GM23338 (cell line): ENCODE measurements at places on chromosomes 5 and 9. TPM values are rescaled to one million over a fixed set of nuclear protein-coding genes. Genes with fewer than 3 reads are reported as not detected.
A peak's percentile ranks its signal among the peaks of the same experiment; 100 is the strongest.

The FBXL7 gene
- 4.5 and 5.0 TPM in 2 replicates for polyA plus RNA-seq

The NIM1K gene
- not detected in 2 replicates for polyA plus RNA-seq

The CEP120 gene
- 2.9 and 4.9 TPM in 2 replicates for polyA plus RNA-seq

The PCDHGC4 gene
- polyA plus RNA-seq, result 0.31 TPM in 1 of 2 replicates, not detected in the other

GRCh38 chr9:114898741-114899140 lies 31.6 kb downstream of the TNFSF8 start:
- no peak for DNase-seq

DNA sequence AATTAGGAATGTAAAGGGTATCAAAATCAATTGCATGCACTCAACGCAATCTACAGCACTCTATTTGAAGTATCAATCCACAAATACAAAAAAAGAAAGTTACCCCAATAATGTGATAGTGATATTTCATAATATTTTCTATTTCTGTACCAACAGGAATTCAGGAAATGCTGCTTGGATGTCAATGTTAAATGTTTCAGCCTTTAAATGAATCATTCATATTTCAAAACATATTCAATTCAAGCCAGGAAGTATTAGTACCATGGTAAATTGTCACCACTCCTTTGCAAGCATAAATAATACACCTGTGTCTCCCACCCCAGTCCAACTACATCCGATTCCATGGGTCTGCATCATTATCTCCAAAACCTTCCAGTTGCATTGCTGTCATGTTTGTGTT lies 1185.5 kb upstream of the CDH18 start:
- DNase-seq, result no peak

DNA sequence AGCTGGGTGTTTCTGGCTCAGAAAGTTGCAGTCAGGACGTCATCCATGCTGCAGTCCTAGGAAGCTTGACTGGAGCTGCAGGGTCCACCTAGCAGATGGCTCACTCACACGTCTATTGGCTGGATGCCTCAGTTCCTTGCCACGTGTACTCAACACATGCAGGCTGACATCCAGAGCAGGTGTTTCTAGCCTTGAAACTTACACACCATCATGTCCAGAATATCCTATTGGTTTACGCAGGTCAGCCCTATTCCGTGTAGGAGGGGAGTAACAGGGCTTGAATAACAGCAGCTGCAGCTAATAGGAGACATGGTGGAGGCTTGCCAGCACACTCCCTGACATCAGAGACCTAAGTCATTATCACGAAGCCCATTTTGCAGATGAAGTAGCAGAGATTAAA lies 473.5 kb downstream of the ACTL7B start:
- DNase-seq, result no peak

- peak; percentile 64 for DNase-seq
Measured at GRCh38 chr5:136192526-136193321, at the start of gene SMIM32. Gene SMIM32, minus strand, starts transcription at chr5:136193162. Its CDS starts 638 bp downstream, at chr5:136192524.

DNA sequence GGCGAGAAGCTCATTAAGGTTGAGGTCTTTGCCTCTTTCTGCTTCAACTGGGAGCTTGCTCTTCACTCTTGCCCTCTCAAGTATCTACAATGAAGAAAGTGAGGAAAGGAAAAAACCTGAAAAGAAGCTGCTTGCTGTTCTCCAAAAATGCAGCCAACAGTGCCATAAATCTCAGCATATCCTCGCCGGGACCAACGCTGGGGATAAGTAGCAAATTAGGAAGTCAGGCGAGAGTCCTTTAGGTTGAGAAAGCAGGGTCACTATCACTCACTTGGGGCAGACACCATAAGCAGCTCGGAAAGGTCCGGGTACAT lies 399 bp downstream of the NUP155 start:
- no peak for DNase-seq

- no peak for DNase-seq
Measured at GRCh38 chr5:118233606-118234005, 754.7 kb downstream of the DTWD2 start.

GRCh38 chr5:83645936-83646335 lies 74.7 kb downstream of the HAPLN1 start:
- no peak for DNase-seq

The SGCD gene
- polyA plus RNA-seq, result 0.05 and 0.07 TPM in 2 replicates

DNA sequence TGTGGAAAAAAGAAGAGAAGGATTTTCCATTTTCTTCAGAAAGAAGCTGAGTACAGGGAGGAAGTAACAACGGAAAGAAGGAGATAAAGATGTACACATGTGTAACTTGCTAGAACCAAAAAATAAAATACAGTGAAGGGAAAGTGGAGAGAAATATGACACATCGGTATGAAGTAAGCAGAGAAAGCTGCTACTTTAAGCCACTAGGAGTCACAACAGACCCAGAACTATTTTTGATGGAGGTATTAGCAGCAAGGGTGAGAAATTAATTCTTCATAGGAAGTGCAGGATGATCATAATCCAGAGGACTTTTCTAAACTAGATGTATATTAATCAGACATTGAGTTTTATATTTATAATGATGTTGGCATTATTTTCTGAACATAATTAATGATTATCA lies 88.5 kb downstream of the FAM174A start:
- DNase-seq, result peak; percentile 27

GRCh38 chr5:77168161-77168878 lies 42.2 kb upstream of the PDE8B start:
- DNase-seq, result no peak

GRCh38 chr9:89842267-89842768 lies 237.5 kb downstream of the GADD45G start:
- no peak for DNase-seq

The BAAT gene
- 0.08 and 0.12 TPM in 2 replicates for polyA plus RNA-seq

DNA sequence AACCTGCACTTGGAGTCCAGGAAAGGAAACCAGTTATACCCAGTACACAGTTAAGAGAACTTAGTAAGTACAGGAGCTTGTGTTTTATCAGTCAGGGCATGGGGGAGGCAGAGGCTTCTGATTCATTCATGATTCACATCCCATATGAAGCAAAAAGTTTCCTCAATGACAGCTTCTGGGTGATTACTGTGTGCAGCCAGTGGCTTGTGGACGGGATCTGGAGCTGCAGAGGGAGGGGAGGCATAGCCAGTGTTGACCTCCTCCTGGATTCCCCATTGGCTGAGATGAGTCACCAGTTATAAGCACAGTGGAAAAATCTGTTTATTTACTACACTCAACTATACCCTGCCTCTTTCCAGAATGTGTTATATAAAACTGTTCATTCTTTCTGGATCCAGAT lies 17.7 kb downstream of the IL31RA start:
- no peak for DNase-seq

GRCh38 chr9:131704141-131704983 lies 35.5 kb downstream of the RAPGEF1 start:
- no peak for DNase-seq

DNA sequence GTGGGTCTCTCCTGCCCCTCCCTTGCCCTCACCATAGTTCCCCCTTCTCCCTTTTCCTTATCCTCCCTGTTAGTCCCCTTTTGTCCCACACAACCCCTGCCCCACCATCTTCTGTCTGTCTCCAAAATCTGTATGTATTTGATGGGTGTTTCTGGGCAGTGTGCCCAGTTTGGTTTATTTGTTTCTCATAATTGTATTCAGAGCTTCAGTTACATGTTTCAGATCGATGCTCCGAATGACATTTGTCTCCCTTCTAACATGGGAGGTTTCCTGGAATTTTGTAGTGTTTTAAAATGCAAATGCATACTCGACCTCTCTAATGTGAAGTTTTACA lies 22.2 kb downstream of the FBXL7 start:
- DNase-seq, result no peak

DNA sequence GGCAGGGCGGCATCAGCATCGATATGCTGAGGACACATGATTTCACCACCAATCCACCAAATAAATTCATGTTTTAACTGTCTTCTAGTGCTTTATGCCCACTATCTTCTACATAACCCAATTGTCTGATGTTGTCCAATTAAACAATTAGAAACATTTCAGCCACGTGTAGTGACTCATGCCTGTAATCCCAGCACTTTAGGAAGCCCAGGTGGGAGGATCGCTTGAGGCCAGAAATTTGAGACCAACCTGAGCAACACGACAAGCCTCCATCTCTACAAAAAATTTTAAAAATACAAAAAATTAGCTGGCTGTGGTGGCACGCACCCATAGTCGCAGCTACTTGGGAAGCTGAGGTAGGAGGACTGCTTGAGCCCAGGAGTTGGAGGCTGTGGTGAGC lies 128.1 kb downstream of the MYO10 start:
- DNase-seq, result no peak

DNA sequence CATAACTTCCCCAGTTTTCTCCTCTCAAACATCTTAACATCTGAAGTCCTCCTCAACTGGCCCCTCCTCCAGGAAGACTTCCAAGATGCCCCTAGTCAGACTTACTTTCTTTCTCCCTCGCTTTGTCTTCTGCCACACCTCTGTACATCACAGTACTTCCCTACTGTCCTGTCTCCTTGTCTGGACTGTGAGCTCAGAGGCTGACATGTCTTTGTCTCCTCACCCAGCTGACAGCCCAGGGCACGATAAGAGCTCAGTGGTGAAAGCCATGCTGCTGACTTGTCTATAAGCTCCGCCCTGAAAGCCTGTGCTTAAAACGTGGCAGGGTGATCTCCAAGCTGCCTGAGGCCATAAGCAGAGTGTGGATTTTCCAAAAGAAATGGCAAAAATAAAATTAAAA lies 33.0 kb upstream of the SLC25A51 start:
- no peak for DNase-seq

GRCh38 chr5:73031839-73032238 lies 76.0 kb downstream of the FCHO2 start:
- DNase-seq, result no peak

DNA sequence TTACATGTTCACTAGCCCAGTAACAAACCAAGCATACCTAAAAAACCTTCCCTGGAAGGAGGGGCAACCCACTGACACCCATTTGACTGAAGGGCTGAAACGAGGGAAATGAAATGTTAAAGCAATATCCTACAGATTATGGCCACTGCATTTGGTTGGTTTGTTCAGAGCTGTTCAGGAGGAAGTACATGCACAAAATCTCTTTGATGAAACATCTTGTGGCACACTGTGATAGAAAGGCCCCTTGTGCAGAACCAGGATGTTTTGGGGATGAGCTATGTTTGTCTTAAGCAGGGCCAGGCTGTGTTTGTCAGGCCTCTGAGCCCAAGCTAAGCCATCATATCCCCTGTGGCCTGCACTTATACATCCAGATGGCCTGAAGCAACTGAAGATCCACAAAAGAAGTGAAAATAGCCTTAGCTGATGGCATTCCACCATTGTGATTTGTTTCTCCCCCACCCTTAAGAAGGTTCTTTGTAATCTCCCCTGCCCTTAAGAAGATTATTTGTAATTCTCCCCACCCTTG lies 467.3 kb upstream of the PIK3R1 start:
- DNase-seq, result no peak

DNA sequence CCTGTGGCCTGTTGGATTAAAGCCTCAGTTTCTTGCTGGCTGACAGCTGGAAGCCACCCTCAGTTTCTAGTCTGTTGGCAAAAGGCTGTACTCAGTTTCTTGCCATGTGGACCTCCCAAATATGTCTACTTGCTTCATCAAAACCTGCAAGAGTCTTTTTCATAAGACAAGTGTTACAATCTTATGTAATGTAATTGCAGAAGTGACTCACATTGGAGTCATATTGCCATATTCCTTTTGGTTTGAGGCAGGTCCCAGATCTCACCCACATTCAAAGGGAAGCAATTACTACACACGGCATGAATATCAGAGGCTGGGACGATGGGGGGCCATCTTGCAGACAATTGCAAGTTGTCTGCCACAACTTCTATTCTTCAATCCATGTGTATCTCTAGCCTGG lies 286.7 kb upstream of the IL12B start:
- DNase-seq, result no peak

The KIF12 gene
- polyA plus RNA-seq, result 4.2 and 4.7 TPM in 2 replicates

The SLC6A3 gene
- polyA plus RNA-seq, result 0.31 and 0.76 TPM in 2 replicates

DNA sequence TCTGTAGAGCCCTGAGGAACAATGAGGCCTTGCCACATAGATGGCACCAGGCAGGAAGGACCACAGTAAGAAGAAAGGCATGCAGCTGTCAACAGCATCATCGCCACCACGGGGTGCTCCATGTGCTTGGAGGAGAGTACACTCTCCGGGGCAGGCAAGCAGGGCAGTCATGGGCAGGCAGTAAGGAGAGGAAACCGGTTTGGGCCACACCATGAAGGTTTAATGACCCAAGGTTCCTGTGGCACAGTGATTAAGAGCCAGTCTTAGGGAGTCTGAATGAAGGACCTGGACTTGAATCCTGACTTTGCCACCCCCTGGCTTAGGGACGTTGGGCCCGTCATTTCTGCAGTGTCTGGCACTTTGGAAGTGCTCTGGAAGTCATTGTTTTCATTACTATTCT lies 80.6 kb upstream of the ZBTB43 start:
- DNase-seq, result no peak

DNA sequence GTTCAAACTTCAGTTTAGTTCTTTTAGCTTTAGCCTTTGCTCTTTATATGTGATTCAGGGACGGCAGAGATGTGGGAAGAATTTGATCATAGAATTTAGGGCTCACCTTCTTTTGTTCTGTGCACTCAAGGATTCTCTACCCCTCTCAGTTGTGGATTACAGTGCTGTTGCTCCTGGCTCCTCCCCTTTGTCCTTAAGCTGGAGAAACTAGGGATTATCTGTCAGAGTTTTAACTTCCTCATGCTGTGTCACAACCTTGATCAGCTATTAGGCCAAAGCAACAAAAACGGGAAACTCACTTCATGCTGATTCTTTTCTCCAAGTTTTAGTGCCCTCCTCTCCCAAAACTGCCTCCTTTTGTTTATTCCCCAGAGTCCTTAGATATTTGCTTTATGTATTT lies 13.0 kb upstream of the PCDHAC2 start:
- peak; percentile 41 for DNase-seq

DNA sequence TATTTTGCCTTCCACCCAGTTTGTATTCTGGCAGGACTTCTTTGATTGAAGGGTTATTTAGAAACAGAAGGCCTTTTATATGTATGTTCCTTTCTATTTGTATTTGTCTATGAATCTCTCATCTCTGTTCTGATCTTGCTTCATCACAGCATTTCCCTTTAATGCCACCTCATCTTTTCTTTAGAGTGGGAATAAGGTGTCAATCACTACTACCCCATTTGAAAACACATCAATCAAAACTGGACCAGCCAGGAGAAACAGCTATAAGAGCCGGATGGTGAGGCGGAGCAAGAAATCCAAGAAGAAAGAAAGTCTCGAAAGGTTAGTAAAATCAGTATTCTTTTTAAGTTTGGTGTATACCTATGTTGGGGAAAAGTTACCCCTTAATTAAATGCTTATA lies 36.3 kb downstream of the CD180 start:
- no peak for DNase-seq

- DNase-seq, result no peak
Measured at GRCh38 chr5:13567819-13568218, 376.7 kb downstream of the DNAH5 start.

GRCh38 chr5:53422539-53422938 lies 57.9 kb upstream of the FST start:
- DNase-seq, result no peak

GRCh38 chr9:109010746-109011145 lies 2.6 kb downstream of the CTNNAL1 start:
- no peak for DNase-seq

DNA sequence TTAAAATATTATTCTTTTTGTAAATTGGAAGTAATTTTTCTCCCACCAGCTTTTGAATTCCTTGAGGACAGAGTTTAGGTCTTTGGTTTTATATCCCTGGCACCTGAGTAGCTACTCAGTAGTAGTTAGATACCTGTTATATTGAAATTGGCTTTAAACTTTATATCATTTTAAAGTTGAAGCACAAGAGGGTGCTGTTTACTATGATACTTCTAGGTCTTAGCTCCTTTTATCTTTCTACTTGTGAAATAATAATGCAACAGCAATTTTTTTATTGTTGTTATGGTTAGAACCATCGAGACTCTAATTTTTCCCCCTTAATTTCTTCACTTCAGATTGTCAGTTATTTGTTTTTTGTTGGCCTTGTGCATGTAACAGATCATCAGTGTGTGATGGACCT lies 46.3 kb downstream of the AP3S1 start:
- peak; percentile 21 for DNase-seq

The PRDM9 gene
- not detected in 2 replicates for polyA plus RNA-seq

- peak; percentile 84 for DNase-seq
Measured at GRCh38 chr5:177447611-177448243, 1.1 kb downstream of the PRR7 start.
